ENCODE measurements at places on chromosomes 5 and 9.

DNA sequence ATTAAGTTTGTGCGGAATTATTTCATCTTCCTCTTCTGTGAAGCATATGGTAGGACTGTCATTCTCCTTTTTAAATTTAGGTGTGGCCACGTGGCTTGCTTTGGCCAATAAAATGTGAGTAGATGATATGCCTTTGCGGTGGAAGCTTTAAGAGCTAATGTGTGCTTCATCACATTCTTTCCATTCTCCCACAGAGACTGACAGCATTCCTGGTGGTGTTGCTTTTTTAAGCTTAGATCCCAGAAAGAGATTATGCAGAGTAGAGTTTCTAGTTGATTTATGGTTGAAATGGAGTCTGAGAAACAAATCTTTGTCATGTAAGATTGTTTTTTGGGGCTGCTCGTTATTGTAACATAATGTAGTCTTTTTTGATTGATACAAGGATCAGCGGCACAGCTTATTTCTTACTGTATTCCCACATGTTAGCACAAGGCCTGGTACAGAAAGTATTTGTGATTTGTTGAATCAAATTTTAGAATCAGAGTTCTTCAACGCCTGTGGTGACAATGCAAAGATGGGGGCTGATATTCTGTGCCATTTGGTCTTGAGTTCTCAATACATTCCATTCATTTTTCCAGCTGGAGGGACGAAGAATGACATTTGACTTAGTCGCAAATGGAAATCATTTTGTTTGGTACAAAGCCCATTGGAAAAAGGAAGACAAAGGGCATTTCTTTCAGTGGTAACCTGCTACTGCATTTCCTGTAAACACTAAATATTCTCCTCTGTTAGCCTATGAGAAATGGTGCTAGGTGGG lies 209.9 kb upstream of the VLDLR start:
- DNase-seq = no peak

DNA sequence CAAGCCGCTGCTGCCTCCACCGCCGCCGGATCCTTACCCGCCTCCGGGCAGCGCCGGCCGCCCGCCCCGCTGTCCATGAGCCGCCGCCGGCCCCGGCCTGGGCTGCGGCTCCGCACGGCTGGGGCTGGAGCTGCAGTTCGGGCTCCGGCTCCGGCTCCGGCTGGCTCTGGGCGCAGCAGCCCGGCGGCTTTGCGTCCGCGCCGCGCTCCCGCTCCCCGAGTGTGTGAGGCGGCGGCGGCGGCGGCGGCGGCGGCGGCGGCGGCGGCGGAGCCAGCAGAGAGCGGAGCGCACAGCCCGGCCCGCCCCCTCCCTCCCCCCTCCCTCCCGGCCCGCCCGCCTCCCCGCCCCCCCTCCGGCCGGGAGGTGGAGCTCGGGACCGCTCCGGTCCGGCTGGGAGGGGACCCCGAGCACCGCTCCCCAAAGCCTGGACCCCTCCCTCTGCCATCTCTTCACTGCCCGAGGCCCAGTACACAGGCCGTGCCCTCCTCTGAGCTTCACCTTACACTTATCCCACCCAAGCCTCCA lies at the start of gene PCDH1:
Gene PCDH1 (minus strand): TSS at position 225 of the 525 bp plus-strand sequence. CDS start 148 bp downstream, at position 77.
- no peak for DNase-seq

GRCh38 chr9:91503673-91504081 lies 80.0 kb upstream of the NFIL3 start:
- DNase-seq = no peak

DNA sequence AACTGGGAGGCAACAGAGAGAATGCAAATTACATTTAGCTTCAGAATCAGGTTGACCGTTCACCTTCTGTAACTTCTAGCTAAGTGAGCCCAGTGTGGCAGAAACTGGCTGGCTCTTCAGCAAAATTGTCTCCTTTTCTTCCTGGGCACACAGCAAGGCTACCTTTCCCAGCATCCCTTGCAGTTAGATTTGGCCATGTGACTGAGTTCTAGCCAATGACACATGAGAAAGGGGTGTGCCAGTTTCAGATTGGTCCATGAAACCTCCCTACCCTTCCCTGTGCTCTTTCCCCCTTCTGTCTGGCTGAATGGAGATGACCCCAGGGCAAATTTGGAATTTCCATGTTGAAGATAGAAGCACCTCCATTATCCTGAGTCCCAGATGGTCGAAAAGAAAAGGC lies 72.5 kb upstream of the SMIM23 start:
- no peak for DNase-seq

DNA sequence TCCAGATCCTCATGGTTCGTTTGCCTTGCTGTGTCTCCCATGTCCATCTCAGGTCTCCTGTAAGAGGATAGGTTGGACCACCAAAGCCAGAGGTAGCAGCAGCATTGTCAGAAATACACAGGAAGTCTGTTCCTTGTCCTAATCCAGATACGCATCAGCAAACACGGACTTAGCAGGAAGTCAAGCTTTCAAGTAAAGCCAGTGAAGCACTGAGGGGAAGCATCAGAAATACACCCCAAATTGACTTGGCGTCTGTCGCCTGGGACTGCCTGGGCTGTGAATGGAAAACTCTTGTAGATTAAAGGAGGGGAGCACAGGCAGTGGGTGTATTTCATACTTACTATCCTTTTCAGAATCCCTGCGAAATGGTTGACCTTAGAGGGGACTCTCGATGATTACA lies 171.3 kb downstream of the PSAT1 start:
- no peak for DNase-seq

GRCh38 chr5:56088967-56089829 lies 94.4 kb upstream of the IL6ST start:
- no peak for DNase-seq

DNA sequence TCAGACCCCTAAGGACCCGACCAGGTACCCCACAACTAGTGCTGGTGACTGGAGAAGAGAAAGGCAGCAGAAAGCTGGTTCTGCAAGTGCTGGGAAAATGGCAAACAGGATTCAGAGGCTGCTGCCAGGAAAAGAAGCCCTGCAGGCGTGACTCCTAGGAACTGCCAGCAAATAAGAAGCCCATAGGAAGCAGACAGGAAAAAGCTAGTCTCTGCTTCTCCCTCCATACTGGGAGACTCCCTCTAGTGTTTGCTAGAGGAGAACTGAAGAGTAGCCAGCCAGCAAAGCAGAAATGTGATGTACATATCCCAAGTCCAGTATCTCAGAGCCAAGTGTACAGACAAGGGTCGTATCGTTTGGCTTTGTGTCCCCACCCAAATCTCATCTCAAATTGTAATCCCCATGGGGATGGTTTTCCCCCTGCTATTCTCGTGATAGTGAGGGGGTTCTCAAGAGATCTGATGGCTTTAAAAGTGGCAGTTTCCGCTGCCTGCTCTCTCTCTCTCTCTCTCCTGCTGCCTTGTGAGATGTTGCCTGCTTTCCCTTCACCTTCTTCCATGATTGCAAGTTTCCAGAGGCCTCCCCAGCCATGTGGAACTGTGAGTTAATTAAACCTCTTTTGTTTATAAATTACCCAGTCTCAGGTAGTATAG lies 38.1 kb upstream of the TUSC1 start:
- no peak for DNase-seq

GRCh38 chr9:94269264-94269663 lies 10.2 kb downstream of the ZNF169 start:
- no peak for DNase-seq

DNA sequence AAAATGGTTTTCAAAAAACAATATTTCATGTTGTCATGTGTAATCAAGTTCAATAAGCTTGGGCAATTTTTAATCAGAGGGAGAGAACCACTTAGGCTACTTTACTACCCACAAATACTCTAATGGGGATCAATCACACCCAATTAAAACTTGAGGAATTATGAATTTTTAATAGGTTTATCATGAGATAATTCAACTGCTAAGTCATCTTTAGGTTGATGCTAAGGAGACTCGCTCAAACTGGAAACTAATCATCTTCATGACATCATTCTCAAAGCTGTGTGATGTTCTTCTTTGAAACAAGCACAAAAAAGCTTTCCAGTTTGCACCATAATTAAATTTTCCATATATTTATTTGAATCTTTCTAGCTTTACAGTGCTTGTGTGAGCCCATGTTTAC lies 867.5 kb downstream of the MAT2B start:
- DNase-seq = no peak

GRCh38 chr5:62333250-62333794 lies 27.3 kb downstream of the KIF2A start:
- no peak for DNase-seq

DNA sequence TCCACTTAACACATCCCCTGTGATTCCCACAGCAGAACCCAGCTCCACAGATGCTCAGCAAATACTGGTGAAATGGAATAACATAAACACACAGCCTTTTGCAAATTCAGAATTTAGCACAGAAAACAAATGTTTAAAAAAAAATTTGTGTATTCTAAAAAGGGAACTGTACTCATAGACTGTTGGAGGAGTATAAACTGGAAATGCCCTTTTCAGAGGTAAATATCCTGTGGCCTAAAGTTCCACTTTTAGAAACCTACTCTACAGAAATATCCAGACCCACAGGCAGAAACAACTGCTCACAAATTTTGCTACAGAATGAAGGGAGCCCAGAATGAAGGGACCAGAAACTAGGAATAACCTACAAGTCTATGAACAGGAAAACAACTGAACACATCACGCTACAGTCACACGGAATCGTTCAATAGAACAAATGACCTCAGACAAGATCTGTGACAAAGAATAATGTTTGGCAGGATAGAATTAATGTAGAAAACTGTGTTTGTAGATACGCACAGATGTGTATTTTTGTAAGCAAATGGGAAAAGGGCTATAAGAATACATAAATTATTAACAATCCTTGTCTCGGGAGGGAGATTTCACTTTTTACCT lies 78.5 kb downstream of the SHB start:
- DNase-seq = no peak

DNA sequence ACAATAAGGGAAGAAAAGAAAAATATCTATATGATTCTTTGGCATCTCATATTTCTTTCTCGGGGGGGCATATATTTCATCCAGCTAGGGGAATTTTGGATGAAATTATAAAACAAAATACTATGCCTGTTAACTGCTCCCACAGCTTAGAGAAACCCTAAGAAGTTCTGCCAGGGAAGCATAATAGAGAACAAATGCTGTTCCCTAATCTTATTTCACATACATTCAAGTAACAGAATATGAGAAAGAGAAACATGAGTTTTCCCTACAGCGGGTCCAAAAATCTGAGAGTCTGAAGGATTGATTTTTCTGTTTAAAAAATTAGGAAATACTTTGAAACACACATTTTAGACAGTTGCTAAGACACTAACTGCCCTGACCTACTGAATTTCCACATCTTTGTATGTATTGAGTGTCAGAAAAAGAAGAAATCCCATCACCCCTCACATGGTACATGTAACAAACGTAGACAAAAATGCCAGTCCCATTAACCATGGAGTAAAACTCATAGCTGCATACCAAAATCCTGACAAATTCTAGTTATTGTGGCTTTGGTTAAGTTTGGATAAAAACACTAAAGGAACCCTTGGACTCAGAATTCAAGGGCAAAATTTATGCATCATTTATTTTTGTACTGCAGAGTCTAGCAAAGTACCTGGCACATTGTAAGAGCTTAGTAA lies 620.2 kb upstream of the DMAC1 start:
- DNase-seq = no peak

DNA sequence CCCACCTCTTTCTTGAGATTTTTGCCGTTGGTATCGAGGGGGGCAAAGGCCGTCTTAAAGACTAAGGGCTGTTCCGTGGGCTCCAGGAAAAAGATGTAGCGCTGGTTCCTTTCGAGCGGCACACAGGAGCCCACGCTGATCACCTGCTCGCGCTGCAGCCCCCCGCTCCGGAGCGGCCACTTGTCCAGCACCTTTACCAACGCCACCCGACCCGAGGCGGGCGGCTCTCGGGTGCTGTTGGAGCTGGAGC lies 781 bp downstream of the NRG2 start:
- DNase-seq = no peak

GRCh38 chr5:103866169-103866568 lies 303.6 kb upstream of the NUDT12 start:
- no peak for DNase-seq

GRCh38 chr5:92678640-92679039 lies 902.4 kb downstream of the NR2F1-AS1 start:
- no peak for DNase-seq

DNA sequence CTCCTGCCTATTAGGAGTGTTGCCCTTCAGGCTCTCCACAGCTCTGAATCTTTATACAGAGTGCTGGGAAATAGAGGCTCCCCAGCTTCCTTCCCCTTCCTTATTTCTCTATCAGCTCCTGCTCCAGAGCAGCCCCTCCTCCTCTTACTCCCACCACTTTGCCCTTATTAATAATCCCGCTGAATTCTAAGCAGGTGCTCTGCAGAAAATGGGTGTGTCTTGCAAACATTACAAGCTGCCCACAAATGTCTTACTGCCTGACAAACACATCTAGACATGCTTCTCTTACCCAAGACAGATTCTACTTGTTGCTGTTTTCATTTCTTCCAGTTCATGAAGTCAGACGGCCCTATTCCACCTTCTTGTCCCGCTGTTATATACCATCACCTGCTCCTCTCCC lies 6.4 kb downstream of the PHF24 start:
- DNase-seq = no peak

DNA sequence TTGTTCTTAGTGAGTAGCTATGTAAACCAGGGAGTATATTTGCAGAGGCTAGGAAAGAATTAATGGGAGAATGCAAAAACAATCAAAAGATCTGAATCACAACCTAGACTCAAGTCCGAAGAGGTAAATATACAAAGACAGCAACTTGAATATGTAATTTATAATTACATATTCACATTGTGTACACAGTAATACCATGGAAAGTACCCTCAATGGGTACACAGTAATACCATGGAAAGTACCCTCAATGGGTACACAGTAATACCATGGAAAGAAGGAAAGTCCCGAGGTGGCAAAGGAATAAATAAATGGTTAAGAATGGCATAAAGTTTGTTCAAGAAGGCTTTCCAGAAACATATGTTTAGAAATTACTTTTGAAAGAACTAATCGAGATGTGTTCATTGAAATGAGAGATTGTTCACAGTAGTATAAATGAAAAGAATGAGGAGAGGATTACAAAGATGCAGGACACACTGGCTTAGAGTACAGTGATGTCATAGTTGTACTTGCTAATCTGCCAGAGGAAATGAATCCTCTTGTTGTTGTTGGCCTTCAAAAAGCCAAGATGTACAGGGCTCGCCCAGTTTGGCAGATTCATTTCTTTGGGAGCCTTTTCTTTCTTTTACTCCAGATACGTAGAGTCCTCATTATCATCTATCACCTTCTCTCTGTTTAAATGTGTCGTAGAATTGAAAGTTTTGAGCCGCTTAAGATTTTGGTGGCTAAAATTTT lies 116.0 kb downstream of the UNC13B start:
- DNase-seq = no peak

DNA sequence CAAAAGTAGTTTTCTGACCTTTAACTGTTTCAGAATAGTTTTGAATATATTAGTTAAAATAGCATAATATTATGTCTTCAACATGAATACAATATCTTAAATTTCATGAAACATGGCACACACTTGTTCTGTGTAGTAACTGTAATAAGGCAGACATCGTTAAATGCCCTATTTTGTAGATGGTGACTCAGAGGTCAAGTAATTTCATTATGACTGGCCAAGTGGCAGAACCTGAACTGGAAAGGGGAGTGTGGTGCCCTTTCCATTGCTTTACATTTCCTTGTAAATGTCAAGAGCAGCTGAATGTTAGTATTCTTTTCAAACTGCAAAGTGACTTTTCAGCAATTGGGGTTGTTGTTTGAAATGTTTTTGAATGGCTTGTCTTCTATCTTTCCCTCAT lies 201.2 kb upstream of the CDKN2B start:
- no peak for DNase-seq

DNA sequence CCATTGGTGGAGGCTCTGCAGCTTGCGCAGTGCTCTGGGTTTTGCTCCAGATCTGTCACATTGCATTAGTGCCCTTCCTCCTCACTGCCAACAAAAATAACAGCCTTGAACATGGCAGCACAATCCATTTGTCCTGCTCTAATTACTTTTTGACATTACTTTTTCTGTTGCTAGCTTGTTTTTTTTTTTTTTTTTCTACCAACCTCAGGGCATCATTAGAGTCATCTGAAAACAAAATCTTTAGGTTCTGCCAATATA lies 117.5 kb upstream of the NR5A1 start:
- DNase-seq = no peak

Data from stimulated activated CD8-positive, alpha-beta memory T cell treated with anti-CD3 and anti-CD28 coated beads, Interleukin-4, amount 100 ng/mL, for 1 hour (primary cell).